Right kidney (tissue), 9 donors: ENCODE measurements at places on chromosomes 4 and X.

- DNase-seq, result peak; percentile 27
These were observed 1.2 kb downstream of the CTSO start for GRCh38 chr4:155952501-155952901.

DNA sequence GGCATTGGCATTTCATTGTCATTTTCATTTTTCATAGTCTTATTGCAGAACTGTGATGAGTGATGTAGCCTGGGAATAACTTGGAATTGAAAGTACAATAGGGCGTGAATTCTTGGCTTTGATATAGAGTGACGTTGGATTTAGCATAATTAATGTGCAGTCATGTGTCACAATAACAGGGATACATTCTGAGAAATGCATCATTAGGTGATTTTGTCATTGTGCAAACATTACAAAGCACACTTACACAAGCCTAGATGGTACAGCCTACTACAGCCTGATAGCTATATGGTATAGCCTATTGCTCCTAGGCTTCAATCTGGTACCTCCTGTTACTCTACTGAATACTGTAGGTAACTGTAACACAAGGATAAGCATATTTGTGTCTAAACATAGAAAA is 300.8 kb downstream of the DTHD1 start:
- no peak for DNase-seq

GRCh38 chr4:109033993-109034392 is 268.5 kb downstream of the COL25A1 start:
- DNase-seq, result no peak

DNA sequence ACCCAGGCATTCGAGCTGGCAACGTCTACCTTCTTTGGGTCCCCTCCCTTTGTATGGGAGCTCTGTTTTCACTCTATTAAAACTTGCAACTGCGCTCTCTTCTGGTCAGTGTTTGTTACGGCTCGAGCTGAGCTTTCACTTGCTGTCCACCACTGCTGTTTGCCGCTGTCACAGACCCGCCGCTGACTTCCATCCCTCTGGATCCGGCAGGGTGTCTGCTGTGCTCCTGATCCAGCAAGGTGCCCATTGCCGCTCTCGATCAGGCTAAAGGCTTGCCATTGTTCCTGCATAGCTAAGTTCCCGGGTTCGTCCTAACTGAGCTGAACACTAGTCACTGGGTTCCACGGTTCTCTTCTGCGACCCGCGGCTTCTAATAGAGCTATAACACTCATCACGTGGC is 183.5 kb upstream of the GALNTL6 start:
- no peak for DNase-seq

DNA sequence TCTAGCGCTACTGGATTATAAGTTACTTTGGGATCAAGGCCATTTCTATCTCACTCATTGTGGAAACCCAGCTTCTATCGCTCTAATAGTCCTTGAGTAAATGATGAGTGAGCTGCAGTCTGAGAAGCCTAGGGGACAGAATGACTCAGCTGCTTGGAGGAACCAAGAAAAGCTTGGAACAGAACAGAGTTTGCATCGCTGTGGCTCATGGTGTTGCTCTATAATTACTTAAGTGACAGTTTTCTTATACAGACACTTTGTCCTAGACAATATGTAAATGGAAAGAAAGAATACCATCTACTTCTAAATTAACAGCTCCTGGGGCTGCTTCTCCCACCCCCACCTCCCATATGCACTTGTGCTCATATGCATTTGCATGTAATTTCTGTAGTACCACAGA is 156.9 kb downstream of the SLIT2 start:
- DNase-seq, result no peak

DNA sequence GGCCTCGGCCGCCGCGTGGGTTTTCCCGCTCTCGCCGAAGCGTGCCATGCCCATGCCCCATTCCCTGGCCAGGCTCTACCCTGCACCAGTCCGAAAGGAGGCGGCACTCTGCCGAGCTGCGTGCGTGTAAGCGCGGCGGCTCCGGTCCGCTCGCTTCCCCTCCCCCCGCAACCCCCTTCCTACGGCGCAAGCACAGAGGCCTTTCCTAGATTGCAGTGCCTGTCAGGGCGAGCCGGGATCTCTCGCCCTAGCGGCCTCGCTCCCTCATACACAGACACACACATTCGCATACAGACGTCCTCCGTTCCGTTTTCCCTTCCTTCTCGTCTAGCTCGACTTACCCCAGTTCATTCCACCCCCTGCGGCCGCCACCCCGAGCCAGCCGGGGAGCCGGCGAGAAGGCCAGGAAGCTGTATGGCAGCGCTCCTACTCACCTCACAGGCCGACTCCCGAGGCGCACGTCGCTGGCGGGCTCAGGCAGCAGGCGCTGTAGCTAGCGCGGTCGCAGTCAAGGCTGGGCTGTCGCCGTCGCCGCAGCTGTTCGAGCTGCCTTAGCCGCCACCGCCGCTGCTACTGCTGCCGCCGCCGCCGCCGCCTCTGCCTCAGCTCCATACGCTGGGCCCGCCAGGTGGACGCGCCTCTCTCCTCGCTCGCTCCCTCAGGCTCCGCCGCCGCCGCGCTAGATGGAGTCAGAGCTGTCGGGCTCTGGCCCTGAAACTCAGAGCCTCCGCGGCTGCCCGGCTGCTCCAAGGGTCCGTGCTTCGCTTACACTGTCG is 615 bp downstream of the NEXMIF start:
- peak; percentile 81 for DNase-seq

DNA sequence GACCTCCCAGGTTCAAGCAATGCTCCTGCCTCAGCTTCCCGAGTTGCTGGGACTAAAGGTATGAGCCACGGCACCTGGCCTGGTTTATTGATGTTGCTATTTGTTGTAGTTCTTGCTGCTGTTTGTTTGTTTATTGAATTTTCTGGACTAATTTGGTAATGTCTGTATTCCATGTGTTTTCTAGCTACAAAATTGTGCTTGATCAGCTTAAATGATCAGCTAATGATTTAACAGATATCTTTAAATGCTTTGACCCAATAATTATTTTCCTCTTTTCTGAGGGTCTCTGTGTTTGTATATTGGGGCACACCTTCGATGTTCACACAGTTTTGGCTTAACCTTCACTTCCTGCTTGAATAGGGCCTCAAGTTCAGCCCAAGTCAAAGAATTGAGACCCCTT is 488.1 kb upstream of the HTR2C start:
- no peak for DNase-seq

DNA sequence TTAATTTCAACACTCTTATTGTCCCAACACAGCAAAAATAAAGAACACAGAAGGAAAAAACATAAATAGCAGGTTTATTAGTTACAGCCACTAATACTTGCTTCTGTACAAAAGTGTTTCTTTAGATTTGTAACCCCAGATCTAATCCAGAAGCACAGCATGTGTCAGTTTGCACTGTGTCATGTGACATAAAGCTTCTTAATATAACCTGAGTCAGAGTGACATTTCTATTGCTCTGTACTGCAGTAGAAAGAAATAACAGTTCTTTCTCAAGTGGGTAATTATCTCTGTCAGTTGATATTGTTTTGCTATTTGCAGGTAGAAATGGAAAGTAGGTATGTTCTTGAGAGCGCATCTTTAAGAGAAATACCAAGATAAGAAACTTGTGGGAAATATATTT is 422.5 kb downstream of the ZIC3 start:
- DNase-seq, result no peak

GRCh38 chrX:102837847-102838246 is 99.2 kb upstream of the RAB40AL start:
- DNase-seq, result no peak

GRCh38 chr4:28226962-28227361 is 1366.3 kb downstream of the STIM2 start:
- no peak for DNase-seq

GRCh38 chrX:119389214-119389613 is 9.9 kb upstream of the SLC25A43 start:
- no peak for DNase-seq

GRCh38 chrX:40325161-40325560 is 227.4 kb upstream of the BCOR start:
- no peak for DNase-seq

DNA sequence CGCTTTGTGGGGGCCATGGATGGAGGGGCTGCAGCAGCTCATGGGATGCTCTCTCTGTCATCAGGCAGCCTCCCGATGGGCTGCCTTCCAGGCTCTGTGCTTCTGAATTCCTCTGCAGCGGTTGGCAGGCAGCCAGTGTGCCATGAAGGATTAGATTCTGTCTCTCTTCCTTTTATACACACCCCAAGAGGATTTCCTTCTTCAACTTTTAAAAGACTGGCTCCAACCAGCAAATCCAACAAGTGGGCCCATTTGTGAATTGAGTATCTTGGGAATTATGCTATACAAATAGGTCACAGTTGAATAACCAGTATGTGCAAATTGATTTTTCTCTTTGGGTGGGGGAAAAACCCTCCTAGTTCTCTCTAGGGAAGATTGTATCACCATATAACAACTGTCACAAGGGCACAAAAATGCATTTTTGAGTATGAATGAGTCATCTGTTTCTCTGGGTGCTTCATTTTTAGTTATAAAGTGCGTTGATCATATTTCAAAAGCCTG is 96.8 kb upstream of the FAT1 start:
- DNase-seq, result no peak

DNA sequence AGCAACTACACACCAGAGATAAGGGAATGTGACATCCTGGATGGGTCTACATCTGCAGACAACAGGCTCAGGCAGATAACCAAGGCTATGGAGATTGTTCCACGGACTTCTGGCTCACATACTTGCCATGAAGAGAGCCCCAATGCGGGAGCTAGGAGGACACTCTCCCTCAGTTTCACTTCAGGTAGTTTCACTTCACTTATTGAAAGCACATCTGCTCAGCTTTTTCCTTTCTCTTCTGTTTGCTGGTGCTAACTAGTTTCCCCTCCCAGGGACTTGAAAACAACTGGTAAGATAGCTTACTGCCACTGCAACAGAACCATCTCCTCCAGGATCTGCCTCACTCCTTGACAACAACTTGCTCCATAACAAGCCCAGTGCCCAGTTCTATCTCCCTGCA is 1.4 kb upstream of the CT47C1 start:
- no peak for DNase-seq

- DNase-seq, result no peak
These were observed 22.6 kb downstream of the SLC25A4 start for GRCh38 chr4:185165605-185166063.

- peak; percentile 71 for DNase-seq
These were observed 158.7 kb downstream of the SPRY1 start for GRCh38 chr4:123555233-123555806.

DNA sequence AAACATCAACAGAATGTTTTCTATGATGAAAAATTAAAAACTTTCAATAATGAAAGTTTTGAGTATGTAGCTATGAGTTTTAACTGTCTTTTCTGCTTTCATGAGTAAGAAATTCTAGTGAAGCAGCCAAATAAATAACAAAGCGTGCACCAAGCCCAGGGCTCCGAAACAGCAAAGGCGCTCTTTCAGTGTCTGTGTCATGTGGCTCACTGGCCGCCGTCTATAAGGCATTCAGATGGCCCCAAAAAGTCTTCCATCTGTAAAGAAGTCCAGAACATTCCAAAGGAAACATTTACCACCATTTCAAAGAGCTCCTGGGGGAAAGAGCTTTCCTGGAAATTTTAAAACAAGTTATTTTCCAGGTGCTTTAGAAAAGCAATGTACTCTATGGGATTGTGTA is 139.9 kb downstream of the AFAP1 start:
- no peak for DNase-seq

GRCh38 chr4:157079441-157079840 is 3.5 kb downstream of the GLRB start:
- no peak for DNase-seq

DNA sequence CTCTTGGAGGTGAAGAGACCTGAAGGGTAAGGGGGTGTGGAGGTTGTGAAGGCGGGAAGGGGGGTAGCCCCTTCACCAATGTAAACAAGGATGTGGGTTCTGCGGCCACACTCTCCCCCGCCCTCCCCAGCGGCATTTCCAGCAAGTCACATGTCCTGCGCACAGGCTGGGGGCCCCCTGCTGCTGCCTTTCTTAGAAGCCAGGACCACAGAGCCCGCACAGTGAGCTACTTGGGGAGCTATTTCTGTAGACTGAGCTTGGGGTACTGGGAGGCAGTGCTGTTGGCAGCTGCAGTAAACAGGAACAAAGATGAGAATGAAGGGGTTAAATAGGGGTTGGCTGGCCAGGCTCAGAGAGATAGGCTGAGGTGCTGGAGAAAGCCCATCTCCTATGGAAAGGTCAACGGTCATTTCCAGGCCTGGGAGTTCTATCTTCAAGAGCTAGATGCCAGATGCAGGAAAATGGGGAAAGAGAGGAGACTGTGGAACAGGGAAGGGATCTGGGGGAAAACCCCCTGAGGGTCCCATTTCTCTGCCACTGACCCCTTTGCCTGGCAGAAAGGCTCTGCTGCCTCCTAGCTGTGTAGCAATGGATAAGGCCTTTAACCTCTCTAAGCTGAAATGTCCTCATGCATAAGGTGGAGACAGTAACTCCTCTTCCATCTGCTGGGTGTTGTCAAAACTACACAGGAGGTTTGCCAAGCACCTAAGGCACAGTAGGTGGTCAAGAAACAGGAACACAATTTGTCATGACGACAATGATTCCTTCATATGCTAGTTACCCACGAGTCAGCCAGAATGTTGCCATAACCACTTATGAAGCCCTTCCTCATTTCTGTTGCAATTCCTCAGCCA is 18.5 kb upstream of the PIM2 start:
- no peak for DNase-seq

GRCh38 chr4:30073011-30073710 is 647.0 kb upstream of the PCDH7 start:
- no peak for DNase-seq

- DNase-seq, result no peak
These were observed 315.4 kb upstream of the IGFBP7 start for GRCh38 chr4:57425610-57426009.

- DNase-seq, result no peak
These were observed 106.8 kb downstream of the FAT4 start for GRCh38 chr4:125421547-125421946.

DNA sequence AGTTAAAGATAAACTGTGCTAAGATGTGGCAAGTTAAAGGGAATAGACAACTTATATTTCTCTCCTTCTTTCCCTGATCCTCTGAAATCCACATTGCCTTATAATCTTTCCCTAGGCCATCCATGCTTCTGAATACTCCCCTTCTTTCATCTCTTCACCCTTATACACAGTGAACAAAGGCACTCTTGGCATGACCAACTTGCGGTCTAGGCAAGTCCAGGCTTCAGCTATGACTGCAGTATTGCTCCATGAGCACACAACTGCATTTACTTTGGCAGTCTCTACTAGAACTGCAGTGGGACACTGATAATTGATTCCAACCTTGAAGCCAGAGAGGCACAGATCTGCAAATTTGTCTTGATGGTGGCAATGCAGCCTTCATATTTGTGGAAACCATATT is 24.2 kb upstream of the UBA6 start:
- DNase-seq, result no peak

- DNase-seq, result no peak
These were observed 87.2 kb upstream of the KLF3 start for GRCh38 chr4:38576767-38577166.

DNA sequence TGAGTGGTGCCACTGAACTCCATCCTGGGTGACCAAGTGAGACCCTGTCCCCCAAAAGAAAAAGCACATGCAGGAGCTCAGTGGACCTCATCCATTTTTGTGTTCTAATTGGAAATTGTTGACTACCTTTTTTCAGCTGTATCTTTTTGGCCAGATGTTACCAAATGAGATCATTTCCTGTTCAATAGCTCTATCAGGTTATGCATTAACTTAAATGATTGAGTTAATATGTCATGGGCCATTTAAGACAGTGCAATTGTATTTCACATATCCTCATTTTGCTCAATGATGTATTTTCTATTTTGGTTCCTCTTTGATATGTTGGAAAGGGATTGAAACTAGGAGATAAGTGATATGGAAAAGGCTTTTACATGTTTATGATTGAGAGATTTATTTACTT is 26.2 kb upstream of the RHOH start:
- DNase-seq, result no peak

GRCh38 chr4:107270614-107271013 is 234.5 kb upstream of the DKK2 start:
- DNase-seq, result no peak

GRCh38 chrX:46757052-46757451 is 1.9 kb downstream of the SLC9A7 start:
- DNase-seq, result no peak
